ENCODE measurements at places on chromosomes 2 and 18.
A peak's percentile ranks its signal among the peaks of the same experiment; 100 is the strongest.

DNA sequence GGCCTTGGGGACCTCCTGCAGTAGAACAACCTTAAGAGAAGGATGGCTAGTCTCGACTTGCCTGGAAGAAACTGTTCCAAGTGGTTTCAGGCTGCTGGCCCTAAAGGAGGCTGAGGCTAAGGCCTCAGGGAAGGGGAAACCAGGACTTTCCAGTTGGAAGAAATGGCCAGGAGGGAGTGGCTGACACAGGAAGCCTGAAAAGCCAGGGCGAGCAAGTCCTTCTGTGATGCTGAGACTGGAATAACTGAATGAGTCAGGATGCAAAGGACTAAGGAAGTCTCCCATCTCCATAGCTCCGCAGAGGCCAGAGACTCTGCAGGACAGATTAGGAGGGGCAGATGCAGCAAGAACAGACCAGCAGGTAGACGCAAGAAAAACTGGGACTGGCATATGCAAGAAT lies 7.4 kb downstream of the HTRA2 start:
- no peak for DNase-seq

DNA sequence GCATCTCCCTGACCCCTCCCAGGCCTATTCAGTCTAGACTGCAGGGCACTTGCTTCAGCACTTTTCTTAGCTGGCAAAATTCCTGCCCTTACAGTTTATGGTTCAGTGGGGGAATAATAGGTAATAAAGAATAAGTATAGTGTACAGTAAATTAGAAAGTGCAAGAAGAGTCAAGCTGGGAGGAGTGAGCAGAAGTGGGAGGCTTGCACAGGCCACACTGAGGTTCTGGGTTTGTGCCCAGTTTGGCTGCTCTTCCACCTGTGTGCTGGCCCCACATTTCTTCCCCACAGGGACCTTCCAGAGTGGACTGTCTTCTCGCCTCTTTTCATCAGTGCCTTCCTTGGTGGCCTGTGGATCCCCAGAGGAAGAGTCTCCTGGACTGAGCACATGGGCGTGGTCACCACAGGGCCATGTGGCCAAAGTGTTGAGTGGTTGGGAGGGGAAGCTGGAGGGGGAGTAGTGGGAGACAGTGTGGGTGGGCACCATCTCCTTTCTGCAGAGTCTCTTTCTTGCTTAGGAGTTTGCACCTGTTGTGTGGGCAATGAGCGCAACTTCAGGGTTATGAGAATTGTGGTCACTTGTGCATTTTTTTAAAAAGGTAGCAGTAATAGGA lies 128.6 kb upstream of the ZSWIM2 start:
- DNase-seq = no peak

DNA sequence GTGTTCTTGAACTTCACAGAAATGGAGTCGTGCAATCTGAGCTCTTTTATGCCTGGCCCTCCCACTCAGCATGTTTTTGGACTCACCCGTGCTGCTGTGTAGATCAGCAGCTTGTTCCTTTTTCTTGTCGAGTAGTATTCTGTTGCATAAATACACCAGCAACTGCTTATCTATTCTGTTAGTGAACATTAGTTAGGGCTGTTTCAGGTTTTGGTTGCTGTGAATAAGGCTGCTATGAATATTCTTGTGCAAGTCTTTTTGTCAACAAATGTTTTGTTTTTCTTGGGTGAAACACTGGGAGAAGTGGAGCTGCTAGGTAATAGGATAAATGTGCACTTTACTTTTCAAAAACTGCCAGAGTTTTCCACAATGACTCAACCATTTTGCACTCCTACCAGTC lies 15.3 kb upstream of the CIDEA start:
- DNase-seq = no peak

DNA sequence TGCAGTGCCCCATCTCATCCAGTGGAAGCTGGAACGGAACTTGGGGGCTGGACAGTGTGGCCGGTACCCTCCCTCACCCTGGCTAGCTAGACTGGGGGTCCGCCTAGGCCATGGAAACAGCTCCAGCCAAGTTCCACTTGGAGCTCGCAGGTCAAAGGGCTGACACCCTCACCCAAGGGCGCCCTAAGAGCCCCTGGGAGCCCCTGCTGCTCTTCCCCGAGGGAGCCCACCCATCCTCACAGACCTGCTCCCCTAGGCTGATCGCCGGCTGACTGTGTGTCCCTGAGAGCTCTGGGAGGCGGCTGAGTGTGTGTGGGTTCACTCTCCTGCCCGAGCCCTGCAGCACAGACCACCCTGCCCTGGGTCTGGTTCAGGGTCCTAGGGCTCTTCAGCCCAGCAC lies 118.2 kb upstream of the OTOS start:
- DNase-seq = no peak

GRCh38 chr2:109030870-109031475 lies 42.0 kb upstream of the EDAR start:
- no peak for DNase-seq

GRCh38 chr2:96930351-96931010 lies 55.9 kb downstream of the FAM178B start:
- no peak for DNase-seq

DNA sequence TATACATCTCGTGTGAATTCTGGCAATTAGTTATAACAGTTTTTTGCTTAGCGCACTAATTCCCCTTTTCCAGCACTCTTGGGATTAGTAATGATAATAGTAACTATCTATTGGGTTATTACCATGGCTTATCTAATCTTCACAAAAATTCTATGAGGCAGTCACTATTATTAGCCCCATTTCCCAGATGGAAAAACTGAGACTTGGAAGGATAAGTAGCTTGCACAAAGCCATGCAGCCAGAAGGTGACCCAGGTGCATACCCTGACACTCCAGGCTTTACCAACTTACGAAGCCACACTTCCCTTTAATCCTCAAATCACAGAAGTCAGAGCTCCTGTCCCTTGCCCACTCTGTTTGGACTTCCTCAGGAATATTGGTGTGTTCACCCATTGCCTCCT lies 156.8 kb downstream of the CYP26B1 start:
- no peak for DNase-seq

- no peak for DNase-seq
These were observed 40.1 kb upstream of the GRB14 start for GRCh38 chr2:164661349-164661748.

DNA sequence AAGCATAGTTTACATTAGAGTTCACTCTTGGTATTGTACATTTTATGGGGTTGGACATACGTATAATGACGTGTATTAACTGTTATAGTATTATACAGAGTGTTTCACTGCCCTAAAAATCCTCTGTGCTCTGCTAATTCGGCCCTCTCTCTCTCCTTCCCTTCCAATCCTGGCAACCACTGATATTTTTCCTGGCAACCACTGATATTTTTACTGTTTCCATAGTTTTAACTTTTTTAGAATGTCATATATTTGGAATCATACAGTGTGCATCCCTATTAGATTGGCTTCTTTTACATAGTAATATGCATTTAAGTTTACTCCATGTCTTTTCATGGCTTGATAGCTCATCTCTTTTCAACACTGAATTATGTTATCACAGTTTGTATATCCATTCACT lies 526.7 kb downstream of the RIT2 start:
- DNase-seq = no peak

DNA sequence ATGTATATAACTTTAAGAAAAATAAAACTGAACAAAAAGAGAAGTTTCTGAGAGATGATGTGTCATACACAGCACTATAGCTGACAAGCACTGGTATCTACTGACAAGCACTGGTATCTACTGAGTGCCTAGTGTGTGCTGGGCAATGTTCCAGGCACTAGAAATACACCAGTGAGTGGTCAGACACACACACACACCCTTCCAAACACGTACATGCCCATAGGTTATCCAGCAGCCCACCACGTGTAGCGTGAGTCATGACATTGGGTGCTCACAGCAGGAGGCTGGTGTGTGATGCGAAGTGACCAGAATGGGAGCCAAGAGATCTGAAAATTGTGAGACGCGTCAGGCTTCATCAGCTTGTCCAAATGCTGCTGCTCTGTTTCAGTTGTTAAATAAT lies 12.2 kb upstream of the GNAL start:
- no peak for DNase-seq

- no peak for DNase-seq
These were observed 42.7 kb downstream of the ODC1 start for GRCh38 chr2:10405448-10405847.

- DNase-seq = no peak
These were observed 38.4 kb downstream of the TCF4 start for GRCh38 chr18:55549474-55550104.

- DNase-seq = no peak
These were observed 237.5 kb upstream of the CHAC2 start for GRCh38 chr2:53530126-53530525.

- DNase-seq = no peak
These were observed 534.8 kb upstream of the CDH7 start for GRCh38 chr18:65215865-65216466.

GRCh38 chr2:157441072-157441454 lies 2.8 kb downstream of the CYTIP start:
- no peak for DNase-seq

DNA sequence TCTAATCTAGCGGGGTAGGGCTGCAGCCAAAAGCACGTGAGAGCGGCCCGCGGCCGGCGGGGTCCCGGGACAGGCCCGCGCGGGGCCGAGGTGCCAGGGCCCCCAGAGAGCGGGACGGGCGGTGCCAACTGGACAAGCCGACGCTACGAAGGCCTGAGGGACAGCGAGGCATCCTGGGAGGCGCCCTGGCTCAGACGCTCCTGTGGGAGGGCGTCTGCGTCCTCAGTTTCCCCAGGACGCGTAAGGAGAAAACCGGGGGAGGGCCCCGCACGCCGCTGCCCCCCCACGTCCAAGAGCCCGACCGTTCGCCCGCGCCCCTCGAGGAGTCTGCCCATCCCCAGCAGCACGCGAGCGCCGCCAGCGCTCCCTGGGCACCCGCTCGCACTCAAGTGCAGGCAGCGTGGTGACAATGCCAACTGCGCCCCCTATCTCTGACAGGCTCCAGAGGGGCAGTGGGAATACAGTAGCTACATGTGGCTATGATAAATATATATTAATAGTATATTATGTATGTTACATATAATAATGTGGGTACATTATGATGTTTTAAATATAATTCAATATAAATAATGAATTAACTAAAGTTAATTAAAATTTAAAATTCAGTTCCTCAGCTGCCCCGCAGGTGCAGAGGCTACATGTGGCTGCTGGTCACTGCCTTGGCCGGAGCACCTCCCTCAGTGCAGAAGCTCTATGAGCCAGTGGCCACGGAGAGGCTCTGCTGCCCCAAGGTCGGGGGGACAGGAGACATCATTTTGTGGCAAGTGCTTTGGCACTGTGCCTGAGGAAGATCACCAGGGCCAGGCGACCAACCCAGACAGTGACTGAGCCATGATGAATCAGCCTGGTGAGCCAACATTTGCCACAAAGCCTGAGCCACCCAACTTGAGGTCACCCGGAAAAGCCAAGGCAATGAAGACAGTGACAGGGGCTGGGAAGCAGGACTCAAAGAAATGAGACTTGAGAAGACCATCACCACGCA lies 5.5 kb upstream of the SFT2D3 start:
- no peak for DNase-seq

GRCh38 chr18:42801706-42802105 lies 313.8 kb downstream of the RIT2 start:
- no peak for DNase-seq

DNA sequence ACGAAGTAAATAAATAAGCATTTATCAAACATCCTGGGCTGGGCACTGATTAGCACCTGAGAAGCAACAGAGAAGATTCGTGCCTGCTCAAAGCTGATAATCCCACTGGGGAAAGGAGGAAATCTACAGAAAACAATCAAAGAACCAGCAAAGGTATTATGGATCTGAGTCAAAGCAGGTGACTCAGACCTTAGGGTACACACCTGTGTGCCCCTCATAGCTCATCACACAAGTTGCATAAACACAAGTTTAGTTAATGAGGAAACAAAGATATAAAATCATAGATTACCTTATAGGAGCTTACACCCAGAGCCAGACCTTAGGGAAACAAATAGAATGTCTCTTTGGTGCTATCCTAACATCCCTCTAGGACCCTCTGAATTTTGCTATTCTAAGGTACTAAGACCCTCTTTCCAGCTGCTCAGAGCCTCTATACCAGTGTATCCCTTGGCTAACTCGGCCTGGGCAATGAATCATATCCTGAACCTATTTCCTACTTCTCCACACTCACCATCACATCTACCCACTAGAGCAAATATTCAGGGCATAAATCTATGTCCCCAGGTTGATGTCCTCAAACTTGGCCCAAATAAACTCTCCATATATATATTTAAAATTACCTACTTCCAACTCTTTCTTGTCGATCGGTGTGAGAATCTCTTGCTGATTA lies 19.3 kb upstream of the CTIF start:
- DNase-seq = no peak

- DNase-seq = peak; percentile 65
These were observed 129.6 kb downstream of the CELF4 start for GRCh38 chr18:37435996-37436395.

GRCh38 chr18:23354625-23355024 lies 98.5 kb upstream of the RIOK3 start:
- no peak for DNase-seq

DNA sequence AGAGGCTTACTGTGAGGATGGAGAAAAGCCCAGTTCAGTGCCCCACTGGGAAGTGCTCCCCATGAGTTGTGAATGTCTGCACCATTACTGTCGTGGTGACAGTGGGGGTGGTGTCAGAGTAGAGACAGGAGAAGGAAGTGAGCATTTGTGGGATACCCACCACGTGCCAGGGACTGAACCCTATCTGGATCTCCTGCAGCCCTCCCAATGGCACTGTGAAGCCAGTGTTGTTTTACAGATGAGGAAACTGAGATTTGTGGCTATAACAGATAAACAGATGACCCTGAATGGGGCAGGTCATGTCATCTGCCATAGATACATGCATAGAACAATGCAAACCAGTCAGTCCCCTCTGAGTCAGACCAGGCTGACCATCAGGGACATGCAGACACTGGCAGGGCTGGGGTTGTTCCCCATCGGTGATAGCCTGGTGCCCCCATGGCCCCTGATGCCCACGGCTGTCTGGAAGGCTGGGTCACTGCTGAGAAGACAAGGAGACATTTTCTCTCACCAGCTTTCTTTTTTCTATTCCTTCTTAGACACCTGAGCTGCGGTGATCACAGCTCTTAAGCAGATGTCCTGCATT lies 60.8 kb downstream of the EMILIN2 start:
- DNase-seq = no peak

DNA sequence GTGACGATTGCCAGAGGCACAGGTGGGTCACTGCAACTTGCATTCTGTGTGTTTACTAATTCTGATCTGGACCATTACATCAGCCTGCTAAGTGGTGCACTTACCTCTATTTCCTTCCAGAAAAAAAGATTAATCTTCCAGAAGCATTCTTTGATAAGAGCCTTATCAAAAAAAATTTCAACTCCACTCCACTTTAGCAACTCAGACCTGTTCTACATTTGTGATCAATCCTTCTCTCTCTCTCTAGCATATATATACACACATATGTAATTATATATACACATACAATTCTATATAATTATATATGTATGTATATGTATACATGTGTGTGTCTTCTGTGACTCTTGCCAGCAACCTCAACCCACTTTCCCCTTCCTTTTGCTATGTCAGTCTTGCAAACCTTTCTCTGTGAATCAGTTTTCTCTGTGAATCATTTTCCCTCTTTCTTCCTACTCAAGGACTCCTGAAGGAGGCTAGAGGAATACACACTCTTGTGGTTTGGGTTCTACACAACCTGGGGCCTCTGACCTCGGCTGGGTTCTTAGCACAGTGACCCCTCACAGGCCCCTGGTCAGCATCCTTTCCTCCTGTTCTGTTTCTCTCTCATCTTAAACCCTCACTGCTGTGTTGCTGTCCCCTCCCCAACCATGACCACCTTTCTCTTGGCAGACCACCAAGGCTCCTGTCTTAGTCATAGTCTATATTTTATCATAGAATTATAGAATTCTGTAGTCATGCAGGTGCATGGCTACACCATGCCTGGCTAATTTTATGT lies 130.4 kb upstream of the PELI1 start:
- DNase-seq = no peak

GRCh38 chr2:88220718-88221117 lies 50.6 kb downstream of the THNSL2 start:
- DNase-seq = no peak

Measured in NCI-H2107 (cell line).